Activated CD4-positive, alpha-beta T cell treated with anti-CD3 and anti-CD28 coated beads for 48 hours (primary cell): ENCODE measurements at places on chromosomes 16 and 17.

DNA sequence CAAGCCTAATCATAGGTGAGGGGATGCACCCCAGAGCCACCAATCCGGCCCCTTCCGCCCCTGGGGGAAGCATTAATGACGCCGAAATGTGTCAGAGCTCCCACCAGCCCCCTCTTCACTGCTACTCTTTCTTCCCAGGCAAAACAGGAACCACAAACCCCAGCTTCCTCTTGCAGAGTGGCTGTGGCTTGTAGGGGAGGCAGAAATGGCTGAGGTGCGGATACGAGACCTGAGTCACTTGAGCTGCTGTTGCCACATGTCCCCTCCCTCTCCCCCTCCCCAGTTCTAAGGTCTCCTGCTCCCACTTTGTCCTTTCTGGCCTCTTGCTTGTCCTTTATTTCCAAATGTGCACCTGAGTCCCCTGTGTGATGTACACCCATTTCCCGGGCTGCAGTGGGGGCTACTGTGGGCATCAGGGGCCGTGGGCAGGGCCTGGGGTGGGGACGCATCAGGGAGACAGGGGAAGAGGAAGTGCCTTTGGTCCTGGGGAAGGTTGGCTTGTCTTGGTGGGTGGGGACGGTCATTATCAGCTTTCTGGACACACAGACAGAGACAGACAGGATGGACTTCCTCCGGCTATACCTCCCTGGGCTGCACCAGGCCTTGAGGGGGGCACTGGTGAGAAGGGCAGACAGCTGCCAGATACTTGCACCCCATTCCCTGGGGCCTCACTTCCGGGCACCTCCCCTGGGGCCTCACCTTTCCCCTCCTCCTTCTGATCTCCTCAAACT lies at the start of gene APOBR:
Gene APOBR, plus strand, starts transcription at position 523 of the 731 bp plus-strand sequence. Its CDS starts 39 bp downstream, at position 562.
- peak; percentile 88 for DNase-seq

GRCh38 chr16:85498607-85499006 lies 114.5 kb upstream of the GSE1 start:
- no peak for DNase-seq

GRCh38 chr16:85448557-85449190 lies 164.4 kb upstream of the GSE1 start:
- peak; percentile 13 for DNase-seq

- DNase-seq, result no peak
Observed at GRCh38 chr16:5321930-5322329, 224.3 kb upstream of the EEF2KMT start.

DNA sequence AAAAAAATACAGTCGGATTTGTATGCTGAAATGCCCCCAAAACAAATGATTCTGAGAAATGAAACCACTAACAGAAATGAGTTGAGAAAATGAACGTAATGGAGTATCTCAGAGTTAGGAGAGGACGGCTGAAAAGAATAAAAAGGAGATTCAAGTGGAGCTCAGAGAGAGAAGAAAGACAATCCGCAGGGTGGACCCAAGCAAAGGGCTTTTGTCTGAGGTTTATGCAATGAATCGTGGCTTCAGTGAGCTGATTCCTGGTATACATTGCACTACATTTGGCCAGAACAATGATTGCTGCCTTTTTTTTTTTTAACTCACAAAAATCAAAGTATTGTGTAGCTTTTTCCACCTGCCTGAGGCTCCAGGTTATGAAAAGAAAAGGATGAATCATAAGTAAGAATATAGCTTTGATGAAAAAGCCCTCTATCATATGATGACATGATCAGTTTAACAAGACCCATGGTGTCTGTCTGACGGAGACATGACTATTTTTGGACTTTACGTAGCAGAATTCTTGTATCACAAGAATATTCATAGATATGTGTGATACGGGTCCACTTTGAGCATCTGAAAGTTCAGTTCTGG lies 4.4 kb upstream of the MED9 start:
- no peak for DNase-seq

DNA sequence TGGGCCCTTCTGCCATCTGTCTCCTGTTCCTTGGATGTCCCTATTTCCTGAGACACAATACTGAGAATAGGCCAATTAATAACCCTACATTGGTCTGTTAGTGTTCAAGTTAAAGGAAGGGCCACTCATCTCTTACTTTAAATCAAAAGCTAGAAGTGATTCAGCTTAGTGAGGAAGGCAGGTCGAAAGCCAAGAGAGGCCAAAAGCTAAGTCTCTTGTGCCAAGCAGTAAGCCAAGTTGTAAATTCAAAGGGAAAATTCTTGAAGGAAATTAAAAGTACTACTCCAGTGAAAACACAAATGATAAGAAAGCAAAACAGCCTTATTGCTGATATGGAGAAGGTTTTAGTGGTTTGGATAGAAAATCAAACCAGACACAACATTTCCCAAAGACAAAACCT lies 28.8 kb downstream of the ANKFN1 start:
- DNase-seq, result no peak

- peak; percentile 20 for DNase-seq
Observed at GRCh38 chr16:50025537-50025931, 509 bp downstream of the CNEP1R1 start.

DNA sequence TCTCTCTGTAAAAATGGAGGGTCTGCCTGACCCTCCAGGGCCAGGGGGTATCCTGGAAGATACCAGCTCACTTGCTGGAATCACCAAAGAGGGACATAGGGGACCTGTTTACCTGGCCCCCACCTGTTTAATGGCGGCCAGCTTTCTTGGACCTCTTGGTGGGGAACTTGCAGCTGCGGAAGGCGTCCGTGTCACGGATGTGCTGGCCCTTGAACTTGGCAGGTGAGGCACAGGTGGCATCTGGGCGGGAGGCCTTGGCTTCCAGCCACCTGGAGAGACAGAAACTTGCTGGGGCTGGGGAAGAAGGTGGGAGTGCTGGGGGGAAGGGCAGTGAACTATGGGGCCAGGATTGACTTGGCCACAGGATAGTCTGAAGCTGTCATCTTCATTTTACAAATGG lies 3.5 kb downstream of the CHAD start:
- no peak for DNase-seq

DNA sequence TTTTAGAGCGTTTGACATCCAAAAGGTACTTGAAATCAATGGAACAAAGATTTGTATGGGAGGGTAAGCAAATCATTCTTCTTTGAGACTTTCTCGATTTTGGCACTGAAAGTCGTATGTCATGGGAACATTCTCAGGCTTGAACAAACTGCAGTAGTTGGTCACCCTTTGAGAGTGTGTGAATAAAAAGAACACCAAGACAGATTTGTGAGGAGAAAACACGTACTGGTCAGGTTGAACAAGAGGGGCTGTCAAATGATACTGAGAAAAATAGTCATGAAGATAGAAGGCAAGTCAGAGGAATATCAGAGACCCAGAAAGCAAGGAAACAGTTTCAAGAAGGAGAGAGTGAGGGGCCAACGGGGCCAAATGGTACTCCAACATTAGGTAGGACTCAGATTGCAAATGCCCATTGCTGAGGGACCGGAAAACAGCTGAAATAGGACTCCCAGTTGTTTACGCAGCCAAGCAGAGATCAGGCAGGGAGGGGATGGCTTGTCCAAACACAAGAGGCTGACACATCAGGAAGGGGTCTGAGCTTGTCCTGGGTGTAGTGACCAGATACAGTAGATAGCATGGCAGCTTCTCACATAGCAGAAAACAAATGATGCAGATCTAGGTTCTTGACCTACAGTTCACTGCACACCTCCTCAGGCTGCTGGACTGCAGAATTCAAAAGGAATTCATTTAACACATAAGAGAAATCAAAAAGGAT lies 74.5 kb upstream of the MYOCD start:
- DNase-seq, result no peak

GRCh38 chr16:57912529-57913260 lies 58.2 kb downstream of the CNGB1 start:
- no peak for DNase-seq

- DNase-seq, result no peak
Observed at GRCh38 chr17:47615766-47616424, 33.8 kb upstream of the KPNB1 start.

DNA sequence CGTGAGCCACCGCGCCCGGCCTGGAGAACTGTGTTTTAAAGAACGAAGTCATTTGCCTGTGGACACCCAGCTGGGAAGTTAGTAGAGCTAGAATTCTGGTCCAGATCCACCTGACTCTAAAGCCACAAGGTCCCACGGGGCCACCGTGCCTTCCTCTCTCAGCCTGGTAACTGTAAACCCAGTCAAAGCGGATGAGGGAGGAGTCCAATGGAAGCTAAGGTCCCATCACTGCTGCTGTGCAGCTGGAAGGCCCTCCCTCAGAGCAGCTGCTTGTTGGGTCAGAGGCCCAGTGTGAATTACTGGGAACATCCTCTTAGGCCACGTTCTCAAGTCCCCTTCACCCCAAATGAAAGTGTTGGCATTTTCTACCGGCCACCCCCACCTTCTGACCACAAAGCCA lies 48.8 kb upstream of the CACNG5 start:
- no peak for DNase-seq

- peak; percentile 10 for DNase-seq
Observed at GRCh38 chr17:40552806-40553693, 12.2 kb downstream of the CCR7 start.

DNA sequence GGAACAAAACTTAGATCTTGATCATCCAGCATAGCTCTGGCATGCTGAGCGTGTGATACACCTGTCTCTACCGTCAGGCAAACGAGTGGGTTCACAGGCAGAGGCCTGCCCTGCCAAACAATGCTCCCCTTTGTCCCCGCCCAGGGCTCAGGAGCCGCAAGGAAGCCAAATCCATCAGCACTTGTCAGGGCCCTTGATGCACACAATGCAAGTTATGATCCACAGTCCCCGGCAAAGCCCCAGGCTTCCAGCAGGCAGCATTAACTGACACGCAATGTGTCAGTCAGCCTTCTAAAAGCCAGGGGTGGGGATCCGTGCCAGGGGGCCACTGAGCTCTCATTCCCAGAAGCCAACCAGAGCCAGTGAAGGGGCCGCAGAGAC lies 460.9 kb downstream of the SLC39A11 start:
- no peak for DNase-seq

- peak; percentile 37 for DNase-seq
Observed at GRCh38 chr17:72726936-72727335, 365.6 kb downstream of the SLC39A11 start.

DNA sequence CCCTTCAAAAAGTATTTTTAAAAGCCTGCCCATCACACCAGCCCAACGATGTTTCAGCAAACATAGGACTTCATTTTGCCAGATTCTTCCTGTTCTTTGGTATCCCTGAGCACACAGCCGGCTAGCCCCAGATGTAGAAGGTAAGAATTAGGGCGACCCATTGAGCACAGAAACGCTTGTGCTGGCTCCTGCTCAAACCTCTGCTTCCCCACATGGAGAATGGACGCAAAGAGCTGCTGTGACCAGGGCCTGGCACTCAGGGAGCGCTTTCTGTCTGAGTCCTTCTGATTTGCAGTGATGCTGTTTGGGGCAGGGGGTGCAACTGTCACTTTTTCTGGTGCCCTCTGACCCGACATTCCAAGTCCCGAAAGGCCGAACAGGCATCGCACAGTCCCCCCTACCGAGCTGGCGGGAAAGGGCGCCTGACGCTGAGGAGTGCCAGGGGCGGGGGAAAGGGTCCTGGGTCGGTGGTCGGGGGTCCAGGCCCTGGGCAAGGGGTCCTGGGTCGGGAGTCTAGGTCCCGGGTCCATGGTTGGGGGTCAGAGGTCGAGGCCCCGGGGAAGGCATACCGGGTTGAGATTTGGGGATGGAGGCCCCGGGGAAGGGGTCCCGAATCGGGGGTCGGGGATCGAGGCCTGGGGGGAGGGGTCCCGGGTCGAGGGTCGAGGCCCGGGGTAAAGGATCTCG lies 930 bp downstream of the CHMP1A start:
- DNase-seq, result no peak

DNA sequence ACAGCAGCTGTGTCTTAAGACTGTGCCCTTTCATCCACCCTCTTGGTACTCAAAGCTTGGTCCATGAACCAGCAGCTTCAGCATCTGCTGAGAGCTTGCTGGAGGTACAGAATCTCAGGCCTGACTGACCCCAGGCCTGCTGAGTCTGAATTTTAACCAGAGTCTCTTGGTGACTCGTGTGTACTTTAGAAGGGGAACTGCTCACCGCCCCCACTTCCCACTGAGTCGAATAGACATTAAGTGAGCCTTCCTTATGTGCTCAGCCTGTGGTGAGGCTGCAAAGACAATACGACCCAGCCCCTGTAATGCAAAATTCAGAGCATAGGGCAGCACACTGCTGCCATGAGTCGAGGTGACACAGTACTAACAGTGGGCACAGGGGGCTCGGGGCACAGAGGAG lies 662.8 kb downstream of the WWOX start:
- no peak for DNase-seq

GRCh38 chr16:27237219-27238015 lies 31.2 kb downstream of the NSMCE1 start:
- DNase-seq, result peak; percentile 90

DNA sequence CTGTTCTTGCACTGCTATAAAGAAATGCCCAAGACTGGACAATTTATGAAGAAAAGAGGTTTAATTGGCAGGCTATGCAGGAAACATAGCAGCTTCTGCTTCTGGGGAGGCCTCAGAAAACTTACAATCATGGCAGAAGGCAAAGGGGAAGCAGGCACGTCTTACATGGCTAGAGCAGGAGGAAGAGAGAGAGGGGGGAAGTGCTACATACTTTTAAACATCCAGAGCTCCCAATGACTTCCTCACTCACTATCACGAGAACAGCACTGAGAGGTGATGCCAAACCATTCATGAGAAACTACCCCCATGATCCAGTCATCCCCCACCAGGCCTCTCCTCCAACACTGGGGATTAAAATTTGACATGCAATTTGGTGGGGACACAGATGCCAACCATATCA lies 13.3 kb downstream of the WFIKKN2 start:
- no peak for DNase-seq

GRCh38 chr17:80117491-80118401 lies 16.4 kb downstream of the GAA start:
- no peak for DNase-seq

DNA sequence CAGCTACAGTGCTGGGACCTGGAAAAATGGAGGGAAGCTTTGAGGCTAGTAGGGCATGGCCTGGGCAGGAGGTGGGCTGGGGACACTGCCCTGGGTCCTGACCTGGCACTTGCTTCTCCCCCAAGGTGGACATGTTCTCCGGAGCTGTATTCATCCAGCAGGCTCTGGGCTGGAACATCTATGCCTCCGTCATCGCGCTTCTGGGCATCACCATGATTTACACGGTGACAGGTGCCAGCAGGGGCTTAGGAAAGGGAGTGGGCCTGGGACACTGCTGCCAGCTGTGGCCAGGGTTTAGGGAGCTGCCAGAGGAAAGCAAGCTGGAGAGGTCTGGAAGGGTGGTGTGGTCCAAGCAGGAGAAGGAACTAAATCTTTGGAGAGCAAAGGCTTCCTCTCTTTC lies 3.1 kb downstream of the SLC5A2 start:
- DNase-seq, result no peak
